Osteoblast (primary cell): ENCODE measurements at places on chromosomes 11 and 22. TPM values are rescaled to one million over a fixed set of nuclear protein-coding genes. Genes with fewer than 3 reads are reported as not detected.

The INPP5J gene
- total RNA-seq = under 0.01 and 0.36 TPM in 2 replicates

DNA sequence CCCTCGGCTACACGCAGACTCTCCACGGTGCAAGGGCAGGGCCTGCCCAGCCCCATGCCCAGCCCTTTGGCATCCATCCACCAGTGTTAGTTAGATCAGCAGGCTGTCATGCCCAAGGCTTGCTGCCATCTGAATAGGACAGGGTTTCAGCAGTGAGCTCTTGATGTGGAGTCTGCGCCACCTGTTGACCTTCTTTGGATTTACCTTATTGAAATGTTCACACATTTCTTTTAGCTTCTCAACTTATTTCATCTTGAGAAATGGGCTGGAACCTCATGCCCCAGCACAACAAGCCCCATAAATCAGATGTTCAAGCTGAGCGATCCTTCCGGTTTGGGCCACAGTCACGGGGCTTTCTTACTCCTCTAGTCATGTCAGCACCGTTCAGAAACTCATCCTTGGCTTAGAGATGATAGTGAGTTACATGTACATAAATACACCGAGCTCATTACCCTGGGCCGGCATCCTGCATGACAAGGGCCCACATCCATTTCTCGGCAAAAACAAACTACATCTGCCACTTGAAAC lies 61.7 kb downstream of the PARVB start:
- no peaks in the 10 kb centered on the region for H3K27me3 ChIP-seq
- no peak overlapping the region for H3K27ac ChIP-seq
- peaks cover 13% of the 10 kb centered on the region for H3K4me1 ChIP-seq
- DNase-seq = peak; percentile 78
- no peaks in the 10 kb centered on the region for H3K36me3 ChIP-seq

The KRTAP5-11 gene
- total RNA-seq = not detected in 2 replicates

- peaks cover 5% of the 10 kb centered on the region for H3K4me1 ChIP-seq
- H3K27ac ChIP-seq = no peak overlapping the region
- peaks cover 18% of the 10 kb centered on the region for H3K27me3 ChIP-seq
- H3K4me3 ChIP-seq = no peak overlapping the region
- H3K36me3 ChIP-seq = no peaks in the 10 kb centered on the region
- no peak for DNase-seq
These were observed 28.7 kb upstream of the CTR9 start for GRCh38 chr11:10722307-10722706.

The XKR3 gene
- not detected in 2 replicates for total RNA-seq

- H3K27me3 ChIP-seq = no peaks in the 10 kb centered on the region
- no peak overlapping the region for H3K27ac ChIP-seq
- no peaks in the 10 kb centered on the region for H3K4me1 ChIP-seq
- H3K36me3 ChIP-seq = no peaks in the 10 kb centered on the region
These were observed 5.3 kb upstream of the SHISAL1 start for GRCh38 chr22:44317886-44318637.

The BACE1 gene
- total RNA-seq = 45.6 and 52.7 TPM in 2 replicates

The TRPM5 gene
- total RNA-seq = under 0.01 TPM in 1 of 2 replicates, not detected in the other

GRCh38 chr11:28919194-28919593 lies 811.0 kb downstream of the METTL15 start:
- no peak for DNase-seq
- no peaks in the 10 kb centered on the region for H3K4me1 ChIP-seq
- H3K36me3 ChIP-seq = no peaks in the 10 kb centered on the region
- H3K4me3 ChIP-seq = no peak overlapping the region
- H3K27me3 ChIP-seq = no peaks in the 10 kb centered on the region

- no peaks in the 10 kb centered on the region for H3K4me1 ChIP-seq
- no peaks in the 10 kb centered on the region for H3K27me3 ChIP-seq
- DNase-seq = no peak
- no peak overlapping the region for H3K27ac ChIP-seq
- no peaks in the 10 kb centered on the region for H3K36me3 ChIP-seq
These were observed 21.6 kb downstream of the SVIP start for GRCh38 chr11:22807855-22808570.

GRCh38 chr11:123672568-123672967 lies 18.1 kb upstream of the SCN3B start:
- peaks cover 22% of the 10 kb centered on the region for H3K27me3 ChIP-seq
- no peaks in the 10 kb centered on the region for H3K4me1 ChIP-seq
- no peak overlapping the region for H3K27ac ChIP-seq
- DNase-seq = no peak
- no peak overlapping the region for H3K4me3 ChIP-seq

GRCh38 chr11:95138448-95138847 lies 48.8 kb downstream of the ENDOD1 start:
- H3K27me3 ChIP-seq = no peaks in the 10 kb centered on the region
- no peak overlapping the region for H3K4me3 ChIP-seq
- H3K27ac ChIP-seq = no peak overlapping the region
- DNase-seq = no peak
- H3K4me1 ChIP-seq = peaks cover 41% of the 10 kb centered on the region

The DENND6B gene
- total RNA-seq = 5.9 and 6.5 TPM in 2 replicates

- H3K27ac ChIP-seq = no peak overlapping the region
- peak; percentile 68 for DNase-seq
- no peaks in the 10 kb centered on the region for H3K36me3 ChIP-seq
- no peak overlapping the region for H3K4me3 ChIP-seq
These were observed 13.2 kb upstream of the TPP1 start for GRCh38 chr11:6632116-6633073.

DNA sequence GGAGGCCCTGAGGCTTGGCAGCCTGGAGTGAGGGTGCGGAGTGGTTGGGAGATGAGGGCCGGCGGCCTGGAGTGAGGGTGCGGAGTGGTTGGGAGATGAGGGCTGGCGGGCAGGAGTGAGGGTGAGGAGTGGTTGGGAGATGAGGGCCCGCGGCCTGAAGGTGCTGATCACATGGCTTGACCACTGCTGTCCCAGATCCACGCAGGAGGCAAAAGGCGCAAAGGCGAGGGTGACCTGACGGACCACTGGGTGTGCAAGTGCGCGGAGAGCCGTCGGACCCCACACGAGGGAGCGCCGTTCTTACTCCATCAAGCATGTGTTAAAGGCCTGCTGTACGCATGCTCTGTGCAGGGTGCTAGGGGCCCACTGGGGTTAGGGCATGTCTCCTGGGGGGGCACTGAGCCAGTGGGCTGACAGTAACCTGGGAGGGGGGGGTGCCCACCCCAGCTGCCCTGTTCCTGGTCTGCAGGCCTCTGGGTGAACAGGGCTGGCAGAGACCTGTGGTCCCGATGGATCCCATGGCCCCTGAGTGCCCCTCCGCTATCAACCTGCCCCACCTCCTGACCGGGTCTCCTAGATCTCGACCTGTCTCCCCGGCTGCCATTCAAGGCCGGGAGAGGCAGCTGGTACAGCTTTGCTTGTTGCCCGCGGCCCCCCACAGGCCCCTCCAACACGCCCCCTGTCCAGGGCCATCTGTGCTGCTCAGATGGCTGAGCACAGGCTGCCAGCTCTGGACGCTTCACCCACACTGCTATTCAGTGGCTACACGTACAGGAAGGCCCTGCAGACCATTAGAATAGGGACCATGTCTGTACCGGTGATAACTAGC lies 21.1 kb downstream of the MRGPRD start:
- peak; percentile 60 for DNase-seq
- no peak overlapping the region for H3K4me3 ChIP-seq
- no peaks in the 10 kb centered on the region for H3K36me3 ChIP-seq

DNA sequence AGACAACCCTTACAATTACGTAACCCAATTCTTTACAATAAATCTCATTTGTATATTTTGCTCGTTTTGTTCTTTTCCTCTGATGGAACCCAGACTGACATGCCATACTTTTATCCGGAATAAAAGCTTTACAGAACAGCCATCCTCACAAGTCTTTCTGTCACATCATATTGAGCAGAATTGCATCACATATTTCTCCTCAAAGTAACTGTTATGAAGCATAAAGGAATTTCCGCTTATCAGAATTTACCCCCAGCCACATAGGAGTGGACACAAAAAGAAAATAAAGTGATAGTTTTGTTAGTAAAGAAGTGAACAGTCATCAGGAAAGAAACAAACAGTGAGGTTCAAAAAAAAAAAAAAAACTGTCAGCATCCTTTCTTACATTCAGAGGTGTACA lies 539.5 kb upstream of the LUZP2 start:
- H3K27ac ChIP-seq = no peak overlapping the region
- no peaks in the 10 kb centered on the region for H3K36me3 ChIP-seq
- no peak overlapping the region for H3K4me3 ChIP-seq
- no peaks in the 10 kb centered on the region for H3K27me3 ChIP-seq

The OR8B3 gene
- total RNA-seq = not detected in 2 replicates

The USP2 gene
- 0.29 and 0.36 TPM in 2 replicates for total RNA-seq

The WNT7B gene
- 0.59 TPM in 1 of 2 replicates, not detected in the other for total RNA-seq

DNA sequence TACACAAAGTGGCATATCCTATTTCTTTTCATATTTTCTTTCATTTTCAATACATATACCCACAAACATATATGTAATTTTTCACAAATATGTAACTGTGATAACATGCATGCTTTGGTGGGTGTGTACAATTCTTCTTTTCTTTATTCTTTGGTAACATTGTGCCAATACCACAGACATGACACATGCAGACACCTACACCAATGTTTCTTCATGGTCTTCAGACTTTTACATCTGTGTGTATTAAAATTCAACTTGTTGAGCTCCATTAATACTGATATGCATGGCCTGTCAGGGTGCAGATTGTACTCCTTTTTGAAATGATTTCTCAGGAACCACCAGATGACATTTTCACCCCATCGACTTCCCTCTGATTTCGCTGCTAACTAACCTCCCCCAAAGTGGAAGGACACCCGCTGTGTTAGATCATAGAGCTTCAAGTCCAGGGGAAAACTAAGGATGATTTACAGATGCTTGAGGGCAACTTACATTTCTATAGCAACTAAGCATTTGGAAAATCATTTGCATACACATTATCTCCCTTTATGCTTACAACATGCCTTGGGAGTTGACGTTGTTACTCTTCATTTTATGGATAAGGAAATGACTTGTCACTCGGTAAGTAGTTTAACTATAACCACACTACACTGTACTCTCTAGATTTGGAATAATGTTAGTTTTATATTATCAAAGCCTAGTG lies 10.5 kb upstream of the PANX3 start:
- no peaks in the 10 kb centered on the region for H3K4me1 ChIP-seq
- peak; percentile 13 for DNase-seq
- H3K4me3 ChIP-seq = no peak overlapping the region
- H3K27ac ChIP-seq = no peak overlapping the region
- no peaks in the 10 kb centered on the region for H3K36me3 ChIP-seq

The PLEKHB1 gene
- 0.36 and 1.8 TPM in 2 replicates for total RNA-seq

The RHOD gene
- total RNA-seq = 26.8 and 27.5 TPM in 2 replicates

DNA sequence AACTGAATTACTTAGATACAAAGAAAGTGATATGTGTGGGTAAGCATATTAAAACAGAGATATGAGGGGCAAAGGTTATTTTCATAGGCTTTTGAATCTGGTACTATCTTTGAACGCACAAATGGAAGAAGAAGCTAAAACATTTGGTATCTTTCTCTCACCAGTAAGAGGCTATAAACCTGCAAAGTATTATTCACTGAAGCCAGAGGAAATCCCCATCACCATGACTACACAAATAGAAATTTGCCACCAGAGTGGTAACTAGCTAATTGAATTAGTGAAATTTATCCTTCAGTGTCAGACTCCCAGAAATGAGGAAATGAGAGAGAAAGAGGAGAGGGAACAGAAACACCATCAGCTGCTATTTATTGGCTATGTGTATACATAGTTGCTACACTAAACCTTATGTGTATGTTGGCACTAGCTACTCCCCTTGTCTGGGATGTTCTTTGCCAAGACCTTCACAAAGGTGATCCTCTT lies 503.4 kb downstream of the DLG2 start:
- H3K4me3 ChIP-seq = no peak overlapping the region
- H3K4me1 ChIP-seq = no peaks in the 10 kb centered on the region
- no peaks in the 10 kb centered on the region for H3K27me3 ChIP-seq
- no peak overlapping the region for H3K27ac ChIP-seq
- peak; percentile 35 for DNase-seq

GRCh38 chr22:37404091-37404490 lies 23.2 kb downstream of the ELFN2 start:
- H3K36me3 ChIP-seq = no peaks in the 10 kb centered on the region
- H3K27me3 ChIP-seq = peaks cover 9% of the 10 kb centered on the region
- DNase-seq = no peak
- no peak overlapping the region for H3K4me3 ChIP-seq

GRCh38 chr11:134289167-134289566 lies 13.0 kb downstream of the GLB1L3 start:
- no peaks in the 10 kb centered on the region for H3K36me3 ChIP-seq
- no peaks in the 10 kb centered on the region for H3K27me3 ChIP-seq
- no peak overlapping the region for H3K4me3 ChIP-seq
- no peak overlapping the region for H3K27ac ChIP-seq

The SAA2 gene
- total RNA-seq = under 0.01 TPM in 1 of 2 replicates, not detected in the other

DNA sequence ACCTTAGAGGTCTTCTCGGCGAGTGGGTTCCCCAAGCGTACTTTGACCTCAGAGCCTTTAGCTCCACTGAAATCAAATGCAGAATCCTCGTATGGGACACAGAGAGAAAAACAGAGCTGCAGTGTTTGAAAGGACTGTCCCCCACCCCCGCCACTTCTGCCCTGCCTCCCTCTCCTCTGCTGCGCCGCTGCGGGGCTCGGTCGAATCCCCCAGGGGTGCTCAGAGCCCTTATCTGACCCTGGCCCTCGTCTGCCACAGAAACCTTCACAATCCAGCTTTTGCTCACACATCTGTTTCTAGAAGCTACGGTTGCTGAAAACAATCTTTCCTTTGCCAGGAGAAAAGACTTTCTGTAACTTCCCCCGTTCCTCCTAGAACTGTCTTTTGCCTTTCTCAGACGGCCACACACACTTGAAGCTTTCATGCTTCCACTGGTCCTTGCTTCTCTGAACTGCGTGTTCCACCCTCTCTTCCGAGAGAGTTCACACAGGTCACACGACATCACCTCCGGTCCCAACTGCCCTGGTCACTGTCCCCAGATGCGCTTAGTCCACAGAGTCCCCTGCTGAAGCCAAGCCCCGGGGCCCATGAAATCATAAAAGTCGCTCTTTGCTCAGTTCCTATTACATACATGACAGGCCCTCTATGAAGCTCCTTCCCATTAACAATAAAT lies 3.7 kb downstream of the SMIM35 start:
- DNase-seq = no peak
- H3K4me1 ChIP-seq = no peaks in the 10 kb centered on the region
- H3K36me3 ChIP-seq = no peaks in the 10 kb centered on the region
- H3K4me3 ChIP-seq = no peak overlapping the region
- peaks cover 7% of the 10 kb centered on the region for H3K27me3 ChIP-seq

The SHISA8 gene
- total RNA-seq = not detected in 2 replicates

DNA sequence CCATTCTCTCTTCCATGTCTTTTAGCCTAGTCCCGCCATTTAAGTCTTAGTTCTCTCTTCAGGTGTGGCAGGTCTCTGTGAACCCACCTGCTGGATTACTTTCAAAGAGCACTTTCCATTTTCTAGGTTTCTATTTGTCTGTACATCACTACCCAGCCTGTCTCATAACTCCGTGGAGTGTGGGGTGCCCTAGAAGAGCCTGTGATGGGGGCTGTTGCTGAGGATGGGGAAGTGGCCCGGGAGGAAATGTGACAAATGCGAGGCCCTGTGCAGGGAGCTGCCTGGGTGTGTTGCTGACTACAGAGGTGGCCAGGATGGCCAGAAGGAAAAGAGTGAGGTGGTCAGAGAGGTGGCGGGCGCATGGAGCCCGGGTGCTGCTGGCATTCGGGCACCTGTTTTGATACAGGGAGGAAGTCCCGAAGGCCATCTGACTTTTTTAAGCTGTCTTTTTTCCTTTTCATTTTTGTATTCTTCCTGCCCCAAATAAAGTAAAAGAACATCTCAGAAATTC lies 10.7 kb downstream of the DGCR8 start:
- DNase-seq = peak; percentile 79
- peaks cover 97% of the 10 kb centered on the region for H3K36me3 ChIP-seq
- H3K27ac ChIP-seq = no peak overlapping the region
- no peaks in the 10 kb centered on the region for H3K27me3 ChIP-seq
- H3K4me3 ChIP-seq = no peak overlapping the region

The HEPN1 gene
- total RNA-seq = under 0.01 TPM in 1 of 2 replicates, not detected in the other
